Sciatic nerve (tissue), 2 donors: ENCODE measurements at places on chromosomes 3 and 15.

DNA sequence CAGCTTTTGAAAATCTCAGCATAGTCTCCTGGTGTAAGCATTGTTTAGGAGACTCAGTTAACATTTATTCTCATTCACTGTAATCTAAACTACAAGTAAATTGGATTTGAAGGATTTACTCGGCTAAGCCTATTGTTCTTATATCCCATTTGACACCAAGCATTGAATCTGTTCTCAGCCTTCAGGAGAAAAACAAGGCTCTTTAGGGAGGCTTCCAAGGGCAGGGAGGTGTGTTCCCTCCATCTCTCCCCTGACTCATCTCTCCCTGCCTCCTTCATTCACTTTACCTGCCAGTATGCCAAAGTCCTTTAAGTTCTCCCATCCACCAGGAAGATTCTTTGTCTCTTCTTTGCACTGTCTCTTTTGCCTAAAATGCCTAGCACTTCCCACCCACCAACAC lies 347.8 kb downstream of the MFSD1 start:
- DNase-seq = no peak

GRCh38 chr3:124144035-124144814 lies 152.3 kb upstream of the ROPN1 start:
- DNase-seq = no peak

DNA sequence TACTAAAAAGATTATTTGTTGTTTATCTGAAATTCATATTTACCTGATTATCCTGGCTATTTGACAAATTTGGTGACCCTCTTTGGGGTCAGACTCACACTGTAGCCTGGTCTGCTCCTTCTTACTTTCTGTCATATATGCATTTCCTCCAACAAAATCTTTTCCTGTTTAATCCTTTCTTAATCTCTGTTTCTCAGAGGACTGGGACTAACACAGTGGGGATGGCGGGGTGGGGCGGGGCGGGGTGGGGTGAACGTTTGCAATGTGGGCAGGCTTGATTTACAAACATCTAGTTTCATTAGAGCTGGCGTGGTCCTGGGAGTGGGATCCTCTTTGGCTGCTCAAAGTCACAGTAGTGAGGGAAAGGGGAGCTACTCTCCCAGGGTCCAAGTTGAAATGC lies 35.3 kb upstream of the CDCP1 start:
- DNase-seq = no peak

DNA sequence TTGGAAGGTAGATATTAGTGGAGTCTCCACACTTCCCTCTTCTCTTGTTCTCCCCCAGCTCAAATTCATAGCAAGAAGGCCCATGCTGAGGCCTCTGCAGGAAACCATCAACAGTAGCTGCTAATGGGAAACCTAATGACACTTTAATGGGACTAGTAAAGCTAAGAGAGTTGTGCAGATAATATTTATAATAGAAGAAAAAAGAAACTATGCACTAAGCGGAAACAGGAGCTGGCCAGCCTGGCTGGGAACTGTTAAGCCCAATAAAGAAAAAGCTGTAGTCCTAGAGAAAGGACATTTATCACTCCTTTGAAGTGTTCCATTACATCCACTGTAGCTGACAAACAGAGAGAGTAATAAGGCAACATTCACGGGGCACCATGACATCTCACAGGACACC lies 229.6 kb downstream of the IGSF11 start:
- DNase-seq = no peak

DNA sequence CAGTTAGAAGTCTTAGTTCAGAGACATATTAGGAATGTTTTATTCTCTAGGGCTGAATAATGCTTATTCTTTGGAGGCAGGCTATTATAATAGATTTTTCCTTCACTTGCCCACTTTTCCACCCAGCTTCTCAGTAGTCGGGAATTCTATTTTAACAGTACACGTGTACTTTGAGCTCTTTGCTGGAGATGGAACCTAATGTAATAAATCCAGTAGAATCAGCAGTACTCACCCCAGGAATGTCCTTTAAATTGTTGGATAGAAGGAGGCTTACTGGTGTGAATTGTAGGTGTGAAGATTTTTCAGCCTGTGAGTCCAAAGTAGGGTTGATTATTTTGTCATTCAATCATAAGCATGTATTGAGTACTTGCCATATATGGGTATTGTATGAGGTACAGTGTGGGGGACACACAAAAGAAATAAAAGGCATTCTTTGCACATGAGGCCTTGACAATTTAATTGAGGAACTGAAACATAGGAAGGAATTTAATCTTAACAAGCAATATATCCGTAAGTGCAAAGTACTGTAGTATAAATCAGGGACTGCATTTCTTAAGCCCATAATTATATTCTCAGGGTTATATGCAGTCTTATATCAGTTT lies 29.5 kb upstream of the MGA start:
- DNase-seq = no peak

GRCh38 chr3:45988362-45988761 lies 7.3 kb downstream of the FYCO1 start:
- DNase-seq = no peak

GRCh38 chr3:108300103-108300849 lies 3.9 kb downstream of the HHLA2 start:
- DNase-seq = no peak

DNA sequence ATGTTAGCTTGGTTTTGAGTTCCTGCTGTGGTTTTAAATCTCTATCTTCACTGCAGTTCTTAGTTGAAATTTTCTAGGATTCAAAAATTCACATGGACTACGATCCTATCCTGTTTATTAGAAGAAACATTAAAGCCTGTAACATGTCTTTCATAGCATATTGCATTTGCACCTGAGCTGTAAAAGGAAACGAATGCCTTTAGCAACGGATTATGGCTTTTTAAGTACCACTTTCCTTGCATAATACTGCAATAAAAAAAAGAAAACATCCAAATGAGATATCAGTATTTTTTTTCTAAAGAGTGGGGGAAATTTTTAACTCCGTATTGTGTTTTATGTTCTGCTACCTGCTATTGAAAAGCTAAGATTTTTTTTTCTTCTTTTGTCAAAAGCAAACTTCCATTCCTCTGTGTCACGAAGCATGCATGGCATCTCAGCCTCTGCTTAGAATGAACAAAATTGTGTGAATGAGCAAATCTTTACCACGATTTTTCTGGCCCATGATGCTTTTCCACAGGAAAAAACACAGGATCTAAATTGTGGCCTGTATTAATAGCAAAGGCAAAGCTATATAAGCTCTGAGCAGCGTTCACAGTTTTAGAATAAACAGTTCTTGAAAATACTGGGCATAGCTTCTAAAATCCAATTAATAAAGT lies 110.0 kb upstream of the CDIN1 start:
- DNase-seq = no peak

DNA sequence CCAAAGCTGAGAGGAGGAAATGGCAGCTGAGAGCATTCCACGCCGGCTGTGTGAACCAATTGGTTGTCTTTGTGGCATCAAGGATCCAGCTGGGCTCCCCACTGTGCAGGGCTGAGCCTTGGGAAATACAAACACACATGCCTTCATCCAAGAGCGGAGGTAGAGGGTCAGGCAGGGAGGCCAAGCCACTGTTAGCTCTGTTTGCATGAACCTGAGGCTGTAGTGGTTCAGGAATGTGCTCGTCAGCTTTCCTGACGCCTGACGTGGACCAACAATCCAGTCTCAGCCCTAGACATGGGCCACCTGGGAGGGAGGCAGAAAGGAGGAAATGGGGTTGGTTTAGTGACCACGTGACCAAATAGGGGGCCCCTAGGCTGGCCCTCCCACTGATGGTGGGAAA lies 276.9 kb downstream of the TLE3 start:
- no peak for DNase-seq

GRCh38 chr3:169764882-169765612 lies at the start of gene TERC:
Gene TERC (minus strand): TSS chr3:169765060.
- DNase-seq = peak; percentile 96

DNA sequence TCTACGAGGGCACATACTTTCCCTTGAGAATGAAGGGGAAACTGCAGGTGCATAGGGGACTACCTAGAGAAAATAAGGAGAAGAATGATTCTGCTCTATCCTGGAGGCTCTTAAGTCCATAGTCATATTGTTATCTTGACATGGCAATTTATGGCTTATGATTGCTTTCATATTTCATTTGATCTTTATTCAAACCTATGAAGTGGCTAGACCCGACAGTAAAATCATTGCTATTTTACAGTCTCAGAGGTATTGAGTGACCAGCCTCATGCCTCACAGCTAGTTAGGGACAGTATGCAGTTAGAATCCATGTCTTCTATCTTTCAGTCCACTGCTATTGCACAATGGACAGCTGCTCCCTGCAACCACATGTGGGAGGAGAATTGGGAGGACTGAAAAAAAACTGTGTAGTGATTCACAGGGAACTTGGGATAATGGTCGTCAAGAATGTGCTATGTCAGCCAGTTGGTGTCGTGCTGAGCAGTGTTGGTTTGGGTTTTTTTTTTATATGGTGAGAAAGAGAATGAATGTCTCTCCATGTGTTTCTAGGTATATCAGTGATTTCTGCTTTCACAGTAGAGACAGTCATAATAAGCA lies 63.2 kb upstream of the SPPL2A start:
- no peak for DNase-seq

- no peak for DNase-seq
Measured at GRCh38 chr15:49265911-49266310, 95.9 kb downstream of the GALK2 start.

- peak; percentile 68 for DNase-seq
Measured at GRCh38 chr15:33211176-33211808, 16.8 kb upstream of the FMN1 start.

DNA sequence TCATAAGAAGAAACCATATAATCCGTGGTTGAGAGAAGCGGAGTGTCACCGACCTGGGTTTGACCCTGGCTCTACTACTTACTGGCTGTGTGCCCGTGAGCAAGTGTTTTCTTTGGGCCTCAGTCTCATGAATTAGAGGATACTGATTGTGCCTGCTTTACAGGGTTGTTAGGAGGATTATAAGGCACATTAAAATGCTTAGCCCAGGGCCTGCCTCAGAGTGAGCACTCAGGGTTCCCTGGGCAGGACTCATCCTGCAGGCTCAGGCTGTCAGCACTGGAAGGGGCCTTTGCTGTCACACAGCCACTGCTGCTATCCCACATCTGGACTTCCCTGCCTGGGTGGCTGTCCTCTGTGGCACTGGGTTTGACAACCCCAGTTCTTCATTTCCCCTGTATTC lies 4.7 kb downstream of the PLA2G4F start:
- peak; percentile 59 for DNase-seq

DNA sequence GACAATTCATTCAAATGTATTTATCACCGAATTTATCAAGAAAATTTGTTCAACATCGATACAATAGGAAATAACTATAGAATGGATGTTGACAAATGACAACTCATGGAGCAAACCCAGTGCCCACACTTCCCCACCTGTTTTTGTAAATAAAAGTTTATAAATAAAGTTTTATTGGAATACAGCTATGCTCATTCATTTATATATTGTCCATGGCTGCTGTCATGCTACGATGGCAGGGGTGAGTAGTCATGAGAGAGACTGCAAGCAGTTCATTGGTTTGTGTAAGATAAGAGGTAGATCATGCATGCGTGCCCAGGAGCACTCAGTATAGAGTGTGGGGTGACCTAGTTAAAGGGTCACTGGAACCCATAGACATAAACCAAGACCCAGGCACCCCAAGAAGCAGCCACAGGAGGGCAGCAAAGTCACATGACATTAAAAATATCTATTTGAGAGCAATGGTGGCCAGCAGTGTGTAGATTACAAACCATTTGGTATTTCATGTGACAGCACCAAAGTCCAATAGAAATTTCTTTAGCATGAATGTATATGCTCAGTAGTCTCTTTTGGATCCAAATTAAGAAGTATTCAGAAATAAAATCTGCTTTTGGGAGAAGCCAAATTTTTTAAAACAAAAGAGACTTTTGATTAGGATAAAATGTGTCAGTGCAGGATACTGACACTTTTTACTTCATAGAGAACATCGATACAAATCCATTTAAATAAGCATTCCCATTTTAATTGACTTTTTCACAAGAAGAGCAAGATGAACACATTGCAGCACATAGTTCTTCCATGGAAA lies 794.8 kb downstream of the MCTP2 start:
- peak; percentile 73 for DNase-seq

DNA sequence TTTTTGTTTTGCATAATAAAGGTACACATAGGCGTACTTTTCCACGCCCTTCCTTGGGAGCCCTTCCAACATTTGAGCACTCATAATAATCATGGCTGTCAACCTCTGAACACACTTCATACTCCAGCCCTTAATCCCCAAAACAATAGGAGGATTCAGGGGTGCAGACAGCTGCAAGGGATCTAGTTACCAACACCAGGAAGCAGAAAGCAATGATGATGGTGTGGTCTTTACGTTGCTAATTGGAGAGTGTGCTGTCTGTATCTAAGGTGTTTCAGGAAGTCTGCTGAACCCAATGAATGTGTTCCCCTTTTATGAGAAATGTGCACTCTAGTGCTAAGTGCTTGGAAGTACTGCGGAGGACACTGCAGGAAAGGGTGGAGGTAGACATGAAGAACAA lies 60.3 kb upstream of the PDZRN3 start:
- DNase-seq = no peak

- DNase-seq = peak; percentile 44
Measured at GRCh38 chr3:37987751-37988179, 2.8 kb upstream of the VILL start.

GRCh38 chr3:5226783-5227182 lies 39.3 kb downstream of the EDEM1 start:
- DNase-seq = no peak

DNA sequence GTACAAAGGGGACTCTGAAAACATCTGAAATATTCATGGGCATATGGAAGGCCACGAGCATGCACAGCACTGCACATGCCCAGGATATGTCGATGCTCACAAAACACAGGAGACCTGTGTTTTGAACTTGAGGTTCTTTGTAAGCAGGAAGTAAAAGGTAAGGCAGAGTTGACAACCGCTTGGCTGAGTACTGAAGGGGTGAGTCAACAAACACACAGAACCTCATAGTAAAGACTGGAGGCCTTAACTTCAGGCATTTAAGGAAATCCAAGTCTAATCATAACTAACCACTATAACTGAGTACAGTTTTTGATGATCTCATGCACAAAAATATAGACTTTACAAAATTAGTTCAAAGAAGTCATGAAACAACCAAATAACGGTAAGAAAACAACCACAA lies 80.6 kb downstream of the MYO9A start:
- no peak for DNase-seq

- peak; percentile 82 for DNase-seq
Measured at GRCh38 chr15:39579487-39580116, 1.3 kb upstream of the THBS1 start.

- no peak for DNase-seq
Measured at GRCh38 chr3:191728186-191728585, 267.2 kb downstream of the PYDC2 start.

DNA sequence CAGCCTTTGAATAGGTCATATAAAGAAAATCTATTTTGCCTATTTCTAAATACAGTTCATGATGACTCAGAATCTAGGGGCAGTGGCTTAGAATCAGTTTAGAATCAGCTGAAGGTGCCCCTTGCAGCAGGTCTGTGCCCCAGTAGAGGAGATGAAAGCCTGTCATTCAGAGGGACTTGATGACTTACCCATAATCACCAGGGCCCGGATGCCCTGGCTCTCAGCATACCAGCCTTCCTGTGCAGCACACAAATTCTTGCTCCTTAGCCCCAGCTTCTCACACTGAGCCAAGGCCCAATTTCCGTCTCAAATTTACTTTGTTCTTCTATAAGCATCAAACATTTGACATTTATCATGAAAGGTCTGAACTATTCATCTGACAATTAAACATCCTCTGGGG lies 83.2 kb upstream of the EOMES start:
- no peak for DNase-seq
